ENCODE measurements at places on chromosomes 1 and 21. TPM values are rescaled to one million over a fixed set of nuclear protein-coding genes. Genes with fewer than 3 reads are reported as not detected.
A peak's percentile ranks its signal among the peaks of the same experiment; 100 is the strongest.

- H3K4me1 ChIP-seq, result no peaks in the 10 kb centered on the region
- no peaks in the 10 kb centered on the region for H3K36me3 ChIP-seq
- no peak overlapping the region for H3K4me3 ChIP-seq
- H3K27ac ChIP-seq, result no peak overlapping the region
- no peak for DNase-seq
Measured at GRCh38 chr1:109624201-109625010, 4.8 kb downstream of the AMPD2 start.

DNA sequence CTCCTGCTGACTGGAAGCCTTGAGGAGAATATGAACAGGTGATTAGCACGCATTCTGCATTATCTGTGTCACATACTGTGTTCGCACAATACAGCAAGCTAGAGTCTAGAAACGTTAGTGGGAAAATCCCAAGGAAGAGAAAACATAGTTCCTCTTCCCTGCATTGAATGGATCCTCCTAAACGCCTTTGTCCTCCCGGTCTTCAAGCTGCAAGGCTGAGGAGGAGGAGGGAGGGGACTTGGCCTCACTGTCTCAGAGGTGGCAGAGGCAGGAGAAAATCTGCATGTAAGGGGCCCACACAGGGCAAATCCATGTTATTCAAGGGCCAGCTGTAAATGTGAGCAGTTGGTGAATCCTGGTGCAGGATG, 34.4 kb downstream of the WNT9A start:
- no peaks in the 10 kb centered on the region for H3K4me1 ChIP-seq
- no peak for DNase-seq
- no peak overlapping the region for H3K4me3 ChIP-seq
- H3K27me3 ChIP-seq, result no peaks in the 10 kb centered on the region
- no peaks in the 10 kb centered on the region for H3K36me3 ChIP-seq
- H3K27ac ChIP-seq, result no peak overlapping the region

GRCh38 chr1:203063287-203063686, 22.5 kb downstream of the MYOG start:
- DNase-seq, result no peak
- H3K36me3 ChIP-seq, result no peaks in the 10 kb centered on the region
- no peak overlapping the region for H3K4me3 ChIP-seq
- H3K4me1 ChIP-seq, result no peaks in the 10 kb centered on the region
- H3K27me3 ChIP-seq, result no peaks in the 10 kb centered on the region

AKNAD1 gene
- total RNA-seq, result 0.44 TPM

- no peak overlapping the region for H3K4me3 ChIP-seq
- no peaks in the 10 kb centered on the region for H3K27me3 ChIP-seq
- no peak for DNase-seq
- no peaks in the 10 kb centered on the region for H3K36me3 ChIP-seq
- H3K27ac ChIP-seq, result no peak overlapping the region
Measured at GRCh38 chr1:194252199-194252598, 1065.8 kb upstream of the B3GALT2 start.

RXFP4 gene
- total RNA-seq, result not detected

FCRL1 gene
- not detected for total RNA-seq

RNU11 gene
- not detected for total RNA-seq

DNA sequence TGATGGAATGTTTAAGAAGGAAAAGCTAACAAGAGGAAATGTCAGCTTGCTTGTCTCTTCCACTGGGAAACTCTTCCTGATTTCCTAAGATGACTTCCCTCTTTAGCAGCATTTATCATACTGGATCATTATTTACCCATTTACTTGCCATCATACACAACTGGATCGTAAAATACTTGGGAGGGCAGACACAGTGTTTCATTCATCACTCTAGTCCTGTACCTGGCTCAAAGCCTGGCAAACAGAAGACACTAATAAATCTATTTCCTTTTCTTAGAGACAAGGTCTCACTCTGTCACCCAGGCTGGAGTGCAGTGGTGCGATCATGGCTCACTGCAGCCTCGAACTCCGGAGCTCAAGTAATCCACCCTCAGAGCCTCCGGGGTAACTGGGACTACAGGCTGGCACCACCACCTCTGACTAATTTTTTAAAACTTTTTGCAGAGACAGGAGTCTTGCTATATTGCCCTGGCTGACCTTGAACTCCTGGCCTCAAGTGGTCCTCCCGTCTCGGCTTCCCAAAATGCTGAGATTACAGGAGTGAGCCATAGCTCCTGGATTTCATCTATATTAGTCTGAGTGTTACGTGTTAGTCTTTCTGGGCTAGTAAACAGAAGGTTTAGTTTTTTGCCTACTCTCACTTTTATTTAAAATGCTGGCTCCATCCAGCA, 574.6 kb downstream of the SMYD3 start:
- no peak overlapping the region for H3K4me3 ChIP-seq
- H3K27me3 ChIP-seq, result no peaks in the 10 kb centered on the region
- DNase-seq, result no peak
- H3K4me1 ChIP-seq, result no peaks in the 10 kb centered on the region
- peaks cover 15% of the 10 kb centered on the region for H3K36me3 ChIP-seq

GOLT1A gene
- total RNA-seq, result not detected

DNA sequence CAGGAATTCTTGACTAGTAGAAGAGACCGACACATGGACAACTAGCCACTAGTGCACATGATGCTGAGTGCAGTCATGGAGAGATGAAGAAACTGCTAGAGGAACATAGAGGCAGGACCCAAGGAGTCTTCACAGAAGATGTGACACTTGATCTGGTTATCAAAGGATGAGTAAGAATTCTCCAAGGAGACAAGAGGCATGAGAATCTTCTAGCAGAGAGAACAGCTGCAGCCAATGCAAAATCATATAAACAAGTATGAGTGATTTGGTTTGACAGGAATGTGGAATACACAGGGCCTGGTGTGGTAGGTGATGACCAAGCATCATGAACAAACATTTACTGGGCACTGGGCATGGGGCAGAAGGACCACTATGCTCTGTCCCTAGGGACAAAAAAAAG, 140.9 kb upstream of the CTTNBP2NL start:
- H3K27ac ChIP-seq, result no peak overlapping the region
- no peak for DNase-seq
- no peaks in the 10 kb centered on the region for H3K36me3 ChIP-seq
- H3K4me3 ChIP-seq, result no peak overlapping the region
- no peaks in the 10 kb centered on the region for H3K27me3 ChIP-seq

DNA sequence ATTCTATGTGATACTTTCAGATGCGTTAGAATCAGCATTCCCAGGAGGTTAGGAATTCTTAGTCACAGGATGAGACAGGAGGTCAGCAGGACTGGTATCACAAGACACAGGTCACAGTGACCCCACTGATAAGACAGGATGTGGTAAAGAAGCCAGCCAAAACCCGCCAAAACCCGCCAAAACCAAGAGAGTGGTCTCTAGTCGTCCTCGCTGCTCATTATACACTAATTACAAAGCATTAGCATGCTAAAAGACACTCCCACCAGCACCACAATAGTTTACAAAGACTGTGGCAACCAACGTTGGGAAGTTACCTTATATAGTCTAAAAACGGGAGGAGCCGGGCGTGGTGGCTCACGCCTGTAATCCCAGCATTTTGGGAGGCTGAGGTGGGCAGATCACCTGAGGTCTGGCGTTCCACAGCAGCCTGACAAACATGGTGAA, 13.9 kb upstream of the ACTA1 start:
- peaks cover 9% of the 10 kb centered on the region for H3K4me1 ChIP-seq
- H3K4me3 ChIP-seq, result no peak overlapping the region
- peaks cover 54% of the 10 kb centered on the region for H3K36me3 ChIP-seq
- H3K27ac ChIP-seq, result peak overlapping the region; percentile 82
- no peak for DNase-seq

- no peaks in the 10 kb centered on the region for H3K36me3 ChIP-seq
- DNase-seq, result no peak
- no peak overlapping the region for H3K27ac ChIP-seq
Measured at GRCh38 chr21:21898801-21899200, 900.6 kb downstream of the NCAM2 start.

- H3K4me1 ChIP-seq, result no peaks in the 10 kb centered on the region
- DNase-seq, result no peak
- H3K27ac ChIP-seq, result no peak overlapping the region
- H3K27me3 ChIP-seq, result no peaks in the 10 kb centered on the region
Measured at GRCh38 chr1:164466001-164466421, 93.0 kb upstream of the PBX1 start.

CHIA gene
- not detected for total RNA-seq

BCL2L15 gene
- 0.30 TPM for total RNA-seq

FAM72C gene
- total RNA-seq, result 1.2 TPM

GRCh38 chr1:119964673-119965363, 68.5 kb upstream of the ADAM30 start:
- peaks cover 57% of the 10 kb centered on the region for H3K4me1 ChIP-seq
- no peak for DNase-seq
- no peaks in the 10 kb centered on the region for H3K36me3 ChIP-seq
- no peaks in the 10 kb centered on the region for H3K27me3 ChIP-seq
- H3K27ac ChIP-seq, result peak overlapping the region; percentile 32

DNA sequence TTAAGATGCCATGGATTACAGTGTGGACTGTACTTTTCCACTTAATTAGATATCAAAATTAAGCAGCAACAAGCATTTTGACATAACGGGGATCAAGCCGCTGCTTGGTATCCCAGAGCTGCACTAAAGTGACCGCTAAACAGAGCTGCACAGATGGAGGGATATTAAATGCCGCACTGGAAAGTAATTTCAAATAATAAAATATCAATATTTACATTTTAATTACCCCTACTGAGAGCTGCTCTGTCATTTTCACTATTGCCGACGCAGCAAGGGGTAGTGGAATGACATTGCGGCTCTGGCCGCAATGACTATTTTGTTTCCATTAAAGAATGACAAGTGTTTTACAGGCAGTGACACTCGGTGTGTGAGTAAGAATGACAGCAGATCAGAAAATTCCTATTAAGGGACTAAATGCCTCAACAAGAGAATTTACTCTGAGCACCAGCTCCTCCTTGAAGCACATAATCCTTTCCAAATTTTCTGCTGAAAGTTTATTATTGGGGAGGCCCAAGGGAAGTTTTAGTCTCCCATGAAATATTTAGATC, 109.1 kb upstream of the USH2A start:
- H3K4me3 ChIP-seq, result no peak overlapping the region
- H3K4me1 ChIP-seq, result no peaks in the 10 kb centered on the region
- no peak overlapping the region for H3K27ac ChIP-seq
- H3K27me3 ChIP-seq, result no peaks in the 10 kb centered on the region
- no peaks in the 10 kb centered on the region for H3K36me3 ChIP-seq
- no peak for DNase-seq

GRCh38 chr1:18422076-18422777, 58.5 kb upstream of the KLHDC7A start:
- no peak overlapping the region for H3K4me3 ChIP-seq
- H3K27ac ChIP-seq, result no peak overlapping the region
- H3K27me3 ChIP-seq, result no peaks in the 10 kb centered on the region
- no peak for DNase-seq

- DNase-seq, result no peak
- H3K36me3 ChIP-seq, result no peaks in the 10 kb centered on the region
- H3K4me1 ChIP-seq, result no peaks in the 10 kb centered on the region
- H3K4me3 ChIP-seq, result no peak overlapping the region
Measured at GRCh38 chr1:82578086-82578726, 777.5 kb downstream of the ADGRL2 start.

DNA sequence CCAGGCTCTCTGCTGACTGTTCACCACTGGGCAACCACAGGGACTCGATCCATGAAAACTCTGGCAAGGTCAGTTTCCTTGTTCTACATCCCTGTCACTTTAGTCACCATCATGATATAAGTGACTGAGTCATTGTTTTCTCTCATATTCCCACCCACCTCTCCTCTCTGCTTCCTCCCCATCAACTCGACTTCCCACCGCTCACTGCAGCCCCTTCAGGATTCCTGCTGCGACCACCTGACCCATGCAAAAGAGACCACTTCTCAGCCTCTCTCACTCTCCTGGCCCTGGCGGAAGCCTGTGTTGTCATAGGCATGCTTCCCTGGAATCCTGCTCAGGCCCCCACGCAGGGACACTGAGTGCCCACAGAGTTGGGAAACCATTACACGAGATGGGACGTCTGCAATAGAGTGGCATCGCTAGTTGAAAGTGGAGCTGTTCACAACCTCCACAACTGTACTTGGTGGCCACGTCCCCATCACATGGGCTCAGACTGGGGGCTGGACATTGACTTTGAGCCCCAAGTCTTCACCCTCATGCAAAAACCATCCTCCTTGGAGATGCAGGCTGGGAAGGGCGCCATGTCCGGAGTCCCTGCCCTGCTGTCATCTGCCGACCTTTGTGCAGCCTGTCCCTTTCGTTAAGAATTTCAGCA, 1.8 kb upstream of the TFF2 start:
- H3K27me3 ChIP-seq, result no peaks in the 10 kb centered on the region
- no peaks in the 10 kb centered on the region for H3K4me1 ChIP-seq
- no peak overlapping the region for H3K4me3 ChIP-seq
- no peak for DNase-seq

DNA sequence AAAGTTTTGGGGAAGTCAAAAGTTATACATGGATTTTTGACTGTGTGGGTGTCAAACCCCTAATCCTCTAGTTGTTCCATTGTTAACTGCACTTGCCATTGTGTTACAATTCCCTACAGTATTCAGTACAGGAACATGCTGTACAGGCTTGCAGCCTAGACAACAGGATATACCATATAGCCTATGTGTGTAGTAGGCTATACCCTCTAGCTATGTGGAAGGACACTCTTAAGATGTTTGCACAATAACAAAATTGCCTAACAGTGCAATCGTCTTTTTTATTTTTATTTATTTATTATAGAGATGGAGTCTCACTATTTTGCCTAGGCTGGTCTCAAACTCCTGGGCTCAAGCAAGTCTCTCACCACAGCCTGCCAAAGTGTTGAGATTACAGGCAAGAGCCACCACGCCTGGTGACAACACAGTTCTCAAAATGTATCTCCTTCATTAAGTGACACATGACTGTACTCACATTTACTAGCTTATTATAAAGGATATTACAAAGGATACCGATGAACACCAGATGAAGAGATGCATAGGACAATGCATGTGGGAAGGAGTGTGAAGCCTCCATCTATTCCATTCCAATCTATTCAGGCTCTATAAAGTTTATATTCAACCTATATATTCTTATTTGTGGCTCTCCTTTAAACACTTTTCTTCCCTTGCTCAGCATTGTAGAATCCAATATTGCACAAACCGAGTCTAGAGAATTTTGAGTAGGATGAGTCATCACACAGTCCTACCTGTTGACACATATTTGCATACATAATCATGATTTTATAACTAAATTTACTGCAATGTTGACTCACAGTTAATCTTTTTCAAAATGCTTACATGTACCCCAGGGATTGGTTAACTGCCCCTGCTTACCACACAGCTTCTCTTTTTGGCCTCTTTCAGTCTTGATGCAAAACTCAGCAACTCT, 28.4 kb upstream of the CEP350 start:
- no peak overlapping the region for H3K4me3 ChIP-seq
- H3K27ac ChIP-seq, result no peak overlapping the region
- H3K36me3 ChIP-seq, result no peaks in the 10 kb centered on the region
- no peaks in the 10 kb centered on the region for H3K27me3 ChIP-seq
- no peak for DNase-seq

- H3K36me3 ChIP-seq, result no peaks in the 10 kb centered on the region
- DNase-seq, result no peak
- no peaks in the 10 kb centered on the region for H3K4me1 ChIP-seq
- no peak overlapping the region for H3K27ac ChIP-seq
- H3K27me3 ChIP-seq, result no peaks in the 10 kb centered on the region
Measured at GRCh38 chr1:101898137-101898536, 98.6 kb downstream of the OLFM3 start.

GRCh38 chr21:42057851-42058437, 13.2 kb upstream of the UMODL1 start:
- H3K36me3 ChIP-seq, result no peaks in the 10 kb centered on the region
- H3K4me1 ChIP-seq, result peaks cover 25% of the 10 kb centered on the region
- H3K4me3 ChIP-seq, result no peak overlapping the region
- peaks cover 15% of the 10 kb centered on the region for H3K27me3 ChIP-seq

- H3K4me3 ChIP-seq, result no peak overlapping the region
- peaks cover 28% of the 10 kb centered on the region for H3K4me1 ChIP-seq
- H3K36me3 ChIP-seq, result no peaks in the 10 kb centered on the region
- H3K27me3 ChIP-seq, result no peaks in the 10 kb centered on the region
- DNase-seq, result peak; percentile 71
- H3K27ac ChIP-seq, result no peak overlapping the region
Measured at GRCh38 chr1:42922687-42923366, 35.8 kb downstream of the SLC2A1 start.

Data from tibial nerve (tissue), 4 donors.